ENCODE measurements at places on chromosomes 3 and 15.
A peak's percentile ranks its signal among the peaks of the same experiment; 100 is the strongest.

- DNase-seq: peak; percentile 43
Measured at GRCh38 chr15:78061963-78062427, 15.5 kb downstream of the TBC1D2B start.

GRCh38 chr15:101664303-101664913 lies 12.2 kb upstream of the TM2D3 start:
- DNase-seq: no peak

- DNase-seq: no peak
Measured at GRCh38 chr3:189779166-189779565, 148.0 kb downstream of the TP63 start.

DNA sequence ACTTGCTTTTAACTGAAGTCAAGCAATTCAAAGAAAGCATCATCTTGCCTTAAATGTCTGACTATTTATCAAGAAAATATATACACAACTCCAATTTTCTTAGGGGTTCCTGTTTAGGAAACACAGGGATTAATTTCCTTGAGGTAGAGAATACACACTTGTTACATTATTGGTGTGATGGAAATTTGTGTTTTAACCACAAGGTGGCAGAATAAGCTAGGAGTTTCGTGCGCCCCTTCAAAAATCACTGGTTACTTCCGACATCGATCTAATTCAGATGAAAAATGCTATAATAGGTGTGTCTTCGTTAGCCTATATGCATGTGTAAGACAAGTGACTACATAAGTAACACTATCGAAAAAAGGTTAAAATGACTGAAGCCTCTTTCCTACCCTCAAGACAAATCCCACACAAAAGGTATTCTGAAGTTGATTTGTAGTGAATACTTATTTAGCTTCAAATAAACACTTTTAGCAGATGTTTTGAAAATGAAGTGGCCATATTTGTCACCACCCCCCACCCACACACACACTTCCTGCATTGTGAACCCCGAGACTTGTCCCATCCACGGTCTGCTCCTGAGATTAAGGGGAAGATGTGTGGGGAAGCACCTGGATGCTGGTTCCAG lies 246.5 kb downstream of the ROBO1 start:
- DNase-seq: peak; percentile 40

GRCh38 chr3:153339065-153339464 lies 177.0 kb downstream of the RAP2B start:
- DNase-seq: peak; percentile 2

- DNase-seq: no peak
Measured at GRCh38 chr3:32888739-32889138, 62.7 kb upstream of the CCR4 start.

- no peak for DNase-seq
Measured at GRCh38 chr15:41562244-41562643, 3.2 kb downstream of the TYRO3 start.

- no peak for DNase-seq
Measured at GRCh38 chr15:88049506-88049905, 207.0 kb downstream of the NTRK3 start.

Data from fibroblast of skin of right biceps (primary cell).